Urinary bladder (tissue), 4 donors: ENCODE measurements at places on chromosomes 6 and 20.

DNA sequence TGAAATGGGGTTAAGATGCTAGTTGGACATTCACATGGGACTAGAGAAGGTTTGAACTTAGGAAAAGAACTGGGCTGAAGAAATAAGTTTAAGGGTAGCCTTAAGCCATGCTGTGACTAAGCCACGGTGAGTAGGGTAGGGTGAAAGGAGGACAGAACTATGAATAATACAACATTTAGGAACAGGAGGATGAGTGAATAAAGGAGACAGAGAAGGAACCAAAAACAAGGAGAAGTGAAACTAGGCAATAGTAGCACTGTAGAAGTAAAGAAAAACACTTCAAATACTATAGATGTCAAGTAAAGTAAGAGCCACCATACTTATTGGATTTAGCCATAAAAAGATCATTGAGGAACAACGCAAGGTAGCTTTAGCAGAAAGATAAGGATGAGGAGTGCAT is 111.2 kb downstream of the KCNQ5 start:
- DNase-seq = no peak

DNA sequence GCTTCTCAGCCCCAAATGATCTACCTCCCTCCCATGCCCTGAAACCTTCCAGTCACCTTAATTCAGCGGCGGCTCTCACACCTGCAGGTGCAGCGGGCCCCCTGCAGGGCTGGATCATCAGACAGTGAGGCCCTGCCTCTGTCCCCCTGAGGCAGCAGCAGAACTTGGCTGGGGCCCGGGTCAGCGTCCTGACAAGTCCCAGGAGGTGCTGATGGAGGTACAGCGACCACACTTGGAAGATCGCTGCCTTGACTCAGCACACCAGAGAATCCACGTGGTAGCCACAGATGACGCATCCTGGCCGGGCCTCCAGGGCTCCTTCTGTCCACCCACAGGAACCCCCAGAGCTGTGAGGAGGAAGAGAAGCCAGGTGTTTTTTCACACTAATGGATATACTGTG is 116.4 kb upstream of the THBS2 start:
- no peak for DNase-seq

GRCh38 chr6:43703512-43704429 is 16.2 kb upstream of the MRPS18A start:
- DNase-seq = no peak

GRCh38 chr6:134689177-134689576 is 260.7 kb downstream of the ALDH8A1 start:
- DNase-seq = no peak

- no peak for DNase-seq
Measured at GRCh38 chr6:130507666-130508028, 141.8 kb downstream of the TMEM200A start.

DNA sequence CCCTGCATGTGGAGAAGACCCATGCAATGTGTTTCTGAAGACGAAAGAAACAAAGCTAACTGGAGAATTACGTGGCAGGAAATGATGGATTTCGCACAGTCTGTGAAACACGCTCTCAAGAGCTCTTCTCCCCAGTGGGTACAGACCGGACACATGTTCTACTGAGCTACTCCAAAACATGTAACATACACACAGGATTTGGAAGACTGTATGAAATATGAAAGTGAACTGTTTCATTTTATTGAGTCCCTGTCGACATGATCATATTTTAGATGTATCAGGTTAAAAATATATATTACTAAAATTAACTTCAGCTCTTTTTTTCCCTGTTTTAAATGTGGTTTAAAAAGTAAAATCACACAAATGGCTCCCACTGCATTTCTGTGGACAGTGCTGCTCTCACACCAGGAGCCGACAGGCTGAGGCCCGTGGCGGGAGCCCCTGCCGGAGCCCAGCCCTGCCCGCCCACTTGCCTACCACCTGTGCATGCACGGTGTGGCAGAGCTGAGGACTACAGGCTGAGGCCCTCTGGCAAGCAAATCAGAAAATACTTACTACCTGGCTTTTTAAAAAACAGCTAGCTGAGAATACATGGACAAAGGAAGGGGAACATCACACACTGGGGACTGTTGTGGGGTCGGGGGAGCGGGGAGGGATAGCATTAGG is 58.9 kb upstream of the NXT1 start:
- no peak for DNase-seq
